ENCODE measurements at places on chromosomes 12 and 14.

GRCh38 chr14:40841886-40842285 is 764.8 kb upstream of the LRFN5 start:
- no peaks in the 10 kb centered on the region for H3K27me3 ChIP-seq
- H3K4me3 ChIP-seq: no peak overlapping the region
- no peak overlapping the region for H3K27ac ChIP-seq
- H3K4me1 ChIP-seq: no peaks in the 10 kb centered on the region
- no peaks in the 10 kb centered on the region for H3K36me3 ChIP-seq

DNA sequence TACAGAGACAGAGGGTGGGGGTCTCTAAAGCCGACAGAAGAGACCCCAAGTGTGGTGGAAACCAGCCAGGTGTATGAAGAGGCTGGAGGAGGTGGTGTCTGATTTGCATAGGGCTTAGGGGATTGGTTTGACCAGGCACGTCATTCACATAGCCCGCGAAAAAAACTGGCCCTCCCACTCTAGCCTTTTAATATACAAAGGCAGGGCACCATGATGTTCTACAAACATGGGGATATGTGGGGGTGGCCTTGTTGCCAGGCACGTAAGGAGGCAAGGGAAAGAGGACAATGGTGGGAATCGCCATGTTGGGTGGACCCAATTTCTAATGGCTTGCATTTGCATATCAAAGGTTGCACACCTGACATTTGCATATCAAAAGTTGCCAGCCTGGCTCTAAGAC is 13.2 kb downstream of the LALBA start:
- no peak overlapping the region for H3K4me3 ChIP-seq
- no peak overlapping the region for H3K27ac ChIP-seq
- H3K36me3 ChIP-seq: no peaks in the 10 kb centered on the region
- DNase-seq: no peak
- H3K4me1 ChIP-seq: no peaks in the 10 kb centered on the region
- peaks cover 10% of the 10 kb centered on the region for H3K27me3 ChIP-seq

GRCh38 chr12:3339221-3339620 is 151.8 kb upstream of the PRMT8 start:
- DNase-seq: no peak
- no peak overlapping the region for H3K4me3 ChIP-seq
- no peaks in the 10 kb centered on the region for H3K27me3 ChIP-seq
- no peaks in the 10 kb centered on the region for H3K4me1 ChIP-seq
- no peak overlapping the region for H3K27ac ChIP-seq

DNA sequence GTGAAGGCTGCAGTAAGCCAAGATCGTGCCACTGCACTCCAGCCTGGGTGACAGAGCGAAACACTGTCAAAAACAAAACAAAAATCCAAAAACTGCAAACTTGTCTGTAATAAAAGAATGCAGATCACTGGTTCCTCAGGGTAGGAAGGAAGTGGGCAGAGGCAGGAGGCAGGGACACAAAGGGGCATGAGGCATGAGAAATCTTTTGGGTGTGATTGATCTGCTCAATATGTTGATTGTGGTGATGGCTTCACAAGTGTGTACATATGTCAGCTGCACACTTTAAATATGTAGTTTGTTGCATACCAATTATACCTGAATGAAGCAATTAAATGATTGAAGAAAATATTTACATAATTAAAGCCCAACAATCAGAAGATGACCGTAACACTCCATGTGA is 117.6 kb downstream of the CMAS start:
- no peak overlapping the region for H3K4me3 ChIP-seq
- no peaks in the 10 kb centered on the region for H3K27me3 ChIP-seq
- no peaks in the 10 kb centered on the region for H3K4me1 ChIP-seq
- no peaks in the 10 kb centered on the region for H3K36me3 ChIP-seq

DNA sequence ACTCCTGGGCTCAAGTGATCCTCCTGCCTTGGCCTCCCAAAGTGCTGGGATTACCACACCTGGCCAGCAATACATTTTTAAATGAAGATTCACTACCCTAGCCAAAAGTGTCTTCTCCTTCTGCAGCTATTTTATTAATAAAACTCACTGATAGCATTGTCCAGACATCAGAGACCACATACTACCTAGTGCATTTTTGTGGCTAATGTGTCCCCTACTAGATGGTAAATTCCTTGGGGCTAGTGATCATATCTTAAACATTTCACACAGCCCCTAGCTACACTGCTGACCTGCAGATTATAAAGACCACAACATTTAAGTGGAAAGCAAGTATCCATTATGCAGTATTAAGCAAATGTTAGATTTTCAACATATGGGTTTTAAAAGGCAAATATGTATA is 17.0 kb downstream of the DTD2 start:
- H3K27ac ChIP-seq: no peak overlapping the region
- no peaks in the 10 kb centered on the region for H3K36me3 ChIP-seq
- no peak overlapping the region for H3K4me3 ChIP-seq
- DNase-seq: no peak
- H3K27me3 ChIP-seq: no peaks in the 10 kb centered on the region
- H3K4me1 ChIP-seq: no peaks in the 10 kb centered on the region

- peaks cover 22% of the 10 kb centered on the region for H3K4me1 ChIP-seq
- peaks cover 4% of the 10 kb centered on the region for H3K27me3 ChIP-seq
- peak overlapping the region; percentile 79 for H3K4me3 ChIP-seq
These were observed 899 bp upstream of the KCNH3 start for GRCh38 chr12:49537752-49538509.

DNA sequence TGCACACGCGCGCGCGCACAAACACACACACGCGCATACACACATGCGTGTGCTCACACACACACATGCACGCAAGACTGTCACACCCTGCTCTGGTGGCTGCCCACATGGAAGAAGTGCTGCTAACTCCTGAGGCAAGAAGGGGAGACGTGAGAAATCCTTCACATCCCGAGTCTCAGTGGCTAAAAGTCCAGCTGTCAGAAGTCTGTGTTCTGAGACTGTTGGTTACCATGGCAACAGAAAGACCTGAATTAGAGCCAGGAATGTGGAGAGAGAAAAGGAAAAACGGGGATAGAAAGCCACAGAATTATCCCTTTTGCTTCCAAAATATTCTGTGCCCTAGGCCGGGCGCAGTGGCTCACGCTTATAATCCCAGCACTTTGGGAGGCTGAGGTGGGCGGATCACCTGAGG is 71.2 kb downstream of the PPFIBP1 start:
- H3K27ac ChIP-seq: peak overlapping the region; percentile 56
- peak; percentile 89 for DNase-seq
- no peaks in the 10 kb centered on the region for H3K36me3 ChIP-seq
- peaks cover 5% of the 10 kb centered on the region for H3K4me1 ChIP-seq

DNA sequence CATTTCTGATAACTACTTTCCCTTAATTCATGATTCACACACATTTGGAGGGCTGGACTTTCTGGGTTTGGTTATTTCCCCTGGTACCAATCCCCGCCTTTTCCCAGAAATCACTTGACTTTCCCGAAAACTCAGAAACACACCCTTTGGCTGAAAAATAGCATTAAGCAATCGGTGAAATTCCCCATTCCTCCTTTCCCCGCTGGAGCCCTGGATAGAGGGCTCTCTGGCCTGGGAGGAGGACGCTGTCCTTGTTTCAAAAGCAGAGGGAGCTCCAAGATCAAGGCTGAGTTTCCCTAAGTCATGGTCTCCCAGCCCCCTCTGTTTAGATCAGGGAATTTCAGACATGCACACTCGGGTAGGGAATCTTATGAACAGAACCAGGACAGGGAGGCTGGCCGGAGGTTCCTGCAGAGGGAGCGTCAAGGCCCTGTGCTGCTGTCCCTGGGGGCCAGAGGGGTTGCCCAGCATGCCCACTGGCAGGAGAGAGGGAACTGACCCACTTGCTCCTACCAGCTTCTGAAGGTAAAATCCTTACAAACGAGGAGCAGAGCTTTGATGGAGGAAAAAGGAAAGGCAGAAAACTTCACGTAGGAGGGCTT is at the start of gene C1S:
C1S (plus strand) TSS at position 366 of the 602 bp plus-strand sequence. CDS start 1,195 bp downstream, outside the sequence.
- H3K27me3 ChIP-seq: no peaks in the 10 kb centered on the region
- DNase-seq: peak; percentile 94
- no peaks in the 10 kb centered on the region for H3K4me1 ChIP-seq
- H3K4me3 ChIP-seq: peak within 1 kb of the TSS; percentile 40

- peaks cover 3% of the 10 kb centered on the region for H3K27me3 ChIP-seq
- no peak for DNase-seq
- H3K36me3 ChIP-seq: no peaks in the 10 kb centered on the region
- H3K4me1 ChIP-seq: peaks cover 24% of the 10 kb centered on the region
These were observed 5.8 kb downstream of the BMAL2 start for GRCh38 chr12:27338473-27338872.

- no peak for DNase-seq
- no peaks in the 10 kb centered on the region for H3K27me3 ChIP-seq
- H3K36me3 ChIP-seq: peaks cover 7% of the 10 kb centered on the region
- H3K27ac ChIP-seq: no peak overlapping the region
- H3K4me3 ChIP-seq: no peak overlapping the region
- H3K4me1 ChIP-seq: no peaks in the 10 kb centered on the region
These were observed 82.5 kb downstream of the NT5DC3 start for GRCh38 chr12:103758310-103759089.

All from stomach (tissue), 19 donors.